ENCODE measurements at places on chromosomes 2 and 18.

- no peak for DNase-seq
Measured at GRCh38 chr18:51157215-51157614, 40.3 kb downstream of the MEX3C start.

GRCh38 chr2:88714667-88715066, 23.2 kb downstream of the RPIA start:
- no peak for DNase-seq

- DNase-seq = no peak
Measured at GRCh38 chr18:32919799-32920198, 147.0 kb upstream of the KLHL14 start.

DNA sequence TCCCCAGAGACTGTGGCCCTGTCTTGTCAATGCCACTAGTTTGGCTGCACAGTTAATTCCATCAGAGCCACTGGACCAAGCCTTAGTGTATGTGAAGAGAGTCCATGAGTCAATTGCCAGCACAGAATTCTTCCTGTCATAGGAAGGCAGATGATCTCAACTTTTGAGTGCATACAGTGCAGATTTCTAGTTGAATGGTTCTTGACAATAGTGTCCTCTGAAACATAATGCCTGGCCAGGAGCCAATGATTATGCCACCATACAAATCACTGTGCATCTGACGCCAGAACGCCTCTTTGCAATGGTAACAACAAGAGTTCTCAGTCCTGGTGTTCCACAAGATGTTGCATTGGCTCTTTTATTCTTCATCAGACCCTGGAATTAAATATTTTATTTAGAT, 7.1 kb downstream of the NEUROD1 start:
- no peak for DNase-seq

GRCh38 chr2:153953761-153954160, 82.0 kb downstream of the GALNT13 start:
- no peak for DNase-seq

- no peak for DNase-seq
Measured at GRCh38 chr2:188785061-188785460, 189.1 kb upstream of the COL3A1 start.

DNA sequence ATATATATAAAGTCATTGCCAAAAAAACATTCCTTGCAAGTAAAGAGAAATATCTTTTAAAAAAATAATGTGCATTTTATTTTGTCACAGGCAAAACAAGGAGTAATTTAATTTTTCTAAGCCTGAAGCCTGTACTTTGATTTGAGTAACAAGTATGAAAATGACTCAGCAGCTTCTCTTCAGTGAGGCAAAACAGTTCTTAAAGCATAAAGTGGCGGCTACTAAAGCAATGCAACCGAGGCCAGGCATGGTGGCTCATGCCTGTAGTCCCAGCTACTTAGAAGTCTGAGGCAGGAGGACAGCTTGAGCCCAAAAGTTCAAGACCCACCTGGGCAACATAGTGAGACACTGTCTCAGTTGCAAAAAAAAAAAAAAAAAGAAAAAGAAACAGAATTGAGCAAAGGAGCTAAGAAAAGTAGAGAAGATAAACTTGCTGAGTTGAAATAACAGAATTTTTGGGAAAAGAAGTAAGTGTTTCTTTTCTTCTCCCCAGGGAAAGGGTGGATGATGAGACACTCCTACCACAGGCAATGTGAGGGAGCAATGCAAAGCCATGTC, 29.6 kb downstream of the DOK1 start:
- DNase-seq = no peak
